Pancreas (tissue), 10 donors: ENCODE measurements at places on chromosomes 1 and 21. TPM values are rescaled to one million over a fixed set of nuclear protein-coding genes. Genes with fewer than 3 reads are reported as not detected.

LGALS8 gene
- total RNA-seq = 18.5 TPM

NCMAP gene
- total RNA-seq = 24.7 TPM

CFAP45 gene
- not detected for total RNA-seq

GPR52 gene
- 0.69 TPM for total RNA-seq

NPHS2 gene
- not detected for total RNA-seq

KCNK2 gene
- total RNA-seq = 0.19 TPM

AADACL3 gene
- total RNA-seq = not detected

HEYL gene
- 33.9 TPM for total RNA-seq

NMNAT1 gene
- 3.5 TPM for total RNA-seq

C1orf74 gene
- 1.2 TPM for total RNA-seq

RNU1-1 gene
- total RNA-seq = 957 TPM

PLEKHM2 gene
- 34.8 TPM for total RNA-seq

LAPTM5 gene
- 21.1 TPM for total RNA-seq

NFIA gene
- 35.2 TPM for total RNA-seq

MAD2L2 gene
- total RNA-seq = 22.4 TPM

ARHGEF10L gene
- 49.5 TPM for total RNA-seq

PADI3 gene
- not detected for total RNA-seq

RAP1GAP gene
- total RNA-seq = 53.5 TPM

PCNT gene
- total RNA-seq = 9.1 TPM

TATDN3 gene
- 8.6 TPM for total RNA-seq

PRKAA2 gene
- 4.1 TPM for total RNA-seq

OLIG1 gene
- total RNA-seq = 0.14 TPM

SLC22A15 gene
- 4.9 TPM for total RNA-seq

RAB4A gene
- total RNA-seq = 52.9 TPM

LAMB3 gene
- total RNA-seq = 25.8 TPM

ARMH1 gene
- 0.82 TPM for total RNA-seq

CYP4A11 gene
- total RNA-seq = 0.41 TPM

ERO1B gene
- 96.0 TPM for total RNA-seq

MAEL gene
- total RNA-seq = not detected

HDGF gene
- 73.5 TPM for total RNA-seq

MYOG gene
- not detected for total RNA-seq

SAMD11 gene
- 0.19 TPM for total RNA-seq

LHX8 gene
- not detected for total RNA-seq

TEDDM1 gene
- not detected for total RNA-seq

PRAMEF2 gene
- not detected for total RNA-seq

FCRL4 gene
- not detected for total RNA-seq

EFNA3 gene
- 1.2 TPM for total RNA-seq

KIAA0040 gene
- 25.7 TPM for total RNA-seq

SLC26A9 gene
- total RNA-seq = 0.71 TPM

NEK2 gene
- 0.17 TPM for total RNA-seq

EFNA4 gene
- total RNA-seq = 3.6 TPM

RGS13 gene
- total RNA-seq = 0.21 TPM

RPTN gene
- not detected for total RNA-seq

TBCE gene
- 9.1 TPM for total RNA-seq

CELA2A gene
- 1,553 TPM for total RNA-seq

LZIC gene
- total RNA-seq = 8.4 TPM

C1orf56 gene
- total RNA-seq = 4.0 TPM

MCOLN3 gene
- total RNA-seq = 8.0 TPM

TTC13 gene
- total RNA-seq = 6.8 TPM

FABP3 gene
- total RNA-seq = 3.6 TPM

MFSD2A gene
- total RNA-seq = 0.34 TPM
